Esophagus squamous epithelium (tissue), 5 donors: ENCODE measurements at places on chromosomes 7 and 10.

- DNase-seq = no peak
These were observed 285.3 kb downstream of the NRG3 start for GRCh38 chr10:82160307-82160706.

DNA sequence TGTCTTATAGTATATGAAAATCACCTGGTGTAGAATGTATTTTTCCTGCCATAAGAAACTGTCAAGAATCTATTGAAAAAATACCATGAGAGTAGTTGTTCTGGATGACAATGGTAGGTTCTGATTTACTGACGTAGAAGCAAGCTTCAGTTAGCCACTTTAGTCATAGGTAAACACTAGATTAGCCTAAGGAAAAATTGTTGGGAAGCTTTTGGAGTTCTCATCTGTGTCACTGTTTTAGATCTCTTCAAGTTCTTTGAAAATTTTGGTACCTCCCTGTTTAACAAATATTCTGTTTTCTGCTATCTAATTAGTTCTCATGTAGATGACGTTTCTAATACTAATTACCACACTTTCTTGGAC is 131.8 kb downstream of the ADK start:
- no peak for DNase-seq

DNA sequence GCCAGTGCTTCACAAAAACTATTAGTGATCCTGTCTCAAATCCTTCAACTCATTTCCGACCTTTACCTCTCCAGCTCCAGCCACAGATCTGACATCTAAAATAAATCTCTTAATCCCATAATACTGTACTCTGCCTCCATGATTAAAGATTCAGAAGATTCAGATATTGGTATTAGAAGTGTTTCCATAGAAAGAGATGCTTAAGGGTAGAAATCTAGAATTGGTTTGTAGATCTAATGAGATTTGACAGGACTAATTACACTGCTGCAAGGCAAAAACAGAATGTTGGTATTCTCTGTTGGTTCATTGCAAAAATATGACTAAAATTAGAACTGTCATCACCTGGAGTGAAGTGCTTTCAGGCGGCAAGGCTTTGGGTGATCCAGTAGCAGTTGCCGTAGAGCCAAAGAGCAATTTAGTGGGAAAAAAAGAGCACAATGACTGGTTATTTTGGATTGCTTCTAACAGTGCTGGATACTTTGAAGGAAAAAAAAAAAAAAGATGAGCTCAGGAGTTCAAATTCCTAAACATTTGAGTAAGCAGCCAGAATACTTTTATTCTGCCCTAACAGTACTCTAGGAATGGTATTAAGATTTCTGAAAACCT is 940.1 kb upstream of the SORCS1 start:
- DNase-seq = no peak

DNA sequence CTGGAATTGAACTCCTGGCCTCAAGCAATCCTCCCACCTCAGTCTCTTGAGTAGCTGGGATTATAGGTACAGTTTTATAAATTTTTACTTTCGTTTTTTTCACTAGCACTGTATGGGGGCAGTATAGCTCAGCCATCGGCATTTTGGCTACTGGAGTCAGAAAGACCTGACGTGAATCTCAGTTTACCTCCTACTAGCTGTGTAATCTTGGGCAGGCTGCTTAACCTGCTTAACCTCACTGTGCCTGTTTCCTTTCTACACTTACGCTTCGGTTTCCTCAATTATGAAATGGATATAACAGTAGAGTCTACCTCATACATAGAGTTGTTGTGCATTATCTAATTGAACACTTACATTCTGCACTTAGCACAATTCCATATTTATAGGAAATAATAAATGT is 16.7 kb downstream of the STN1 start:
- DNase-seq = no peak

DNA sequence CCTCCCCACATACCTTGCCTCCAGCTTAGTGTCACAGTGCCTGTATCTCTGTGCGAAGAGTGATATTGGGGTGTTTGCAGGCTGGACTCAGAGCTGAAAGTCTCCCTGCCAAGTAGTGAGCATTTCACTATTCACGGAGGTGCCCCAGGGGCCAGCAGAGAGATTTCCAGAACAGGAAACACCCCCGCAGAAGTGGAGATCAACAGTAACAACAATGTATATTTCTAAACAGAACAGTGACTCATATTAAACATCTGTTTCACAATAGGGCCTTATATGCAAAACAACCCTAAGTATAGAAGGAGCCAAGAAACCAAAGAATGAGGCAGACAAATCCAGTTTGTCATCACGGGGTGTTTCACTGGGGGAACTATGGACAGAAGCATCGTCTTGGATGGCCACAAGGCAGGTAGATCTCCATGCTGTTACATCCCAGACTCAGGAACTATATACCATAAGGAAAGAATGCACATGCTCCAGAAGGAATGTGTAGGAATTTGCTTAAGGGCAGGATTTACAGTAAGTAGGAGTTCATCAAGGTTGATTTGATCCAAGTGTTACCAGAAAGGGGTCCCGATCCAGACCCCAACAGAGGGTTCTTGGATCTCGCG is 29.3 kb upstream of the CCL24 start:
- no peak for DNase-seq

- DNase-seq = no peak
These were observed 1.4 kb downstream of the PHYHIPL start for GRCh38 chr10:59177836-59178235.

GRCh38 chr7:37284805-37285231 is 163.8 kb downstream of the ELMO1 start:
- no peak for DNase-seq

DNA sequence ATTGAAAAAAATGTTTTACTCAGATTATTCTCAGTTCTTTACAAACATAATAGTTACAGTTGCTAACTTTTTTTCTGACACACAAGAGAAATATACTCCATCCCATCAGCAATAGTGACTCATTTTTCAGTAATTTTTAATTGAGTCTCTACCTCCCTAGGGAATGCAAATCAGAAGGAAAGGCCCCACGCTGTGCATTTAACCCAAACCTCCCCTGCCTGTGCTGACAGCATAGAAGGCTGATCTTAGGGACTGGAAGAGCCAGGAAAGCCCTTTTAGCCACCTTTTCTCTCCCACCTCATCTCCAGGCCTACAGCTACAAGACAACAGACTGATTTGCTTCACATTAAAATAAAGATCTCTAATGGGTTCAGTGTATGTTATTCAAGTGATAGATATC is 24.7 kb upstream of the PIK3CG start:
- DNase-seq = no peak

DNA sequence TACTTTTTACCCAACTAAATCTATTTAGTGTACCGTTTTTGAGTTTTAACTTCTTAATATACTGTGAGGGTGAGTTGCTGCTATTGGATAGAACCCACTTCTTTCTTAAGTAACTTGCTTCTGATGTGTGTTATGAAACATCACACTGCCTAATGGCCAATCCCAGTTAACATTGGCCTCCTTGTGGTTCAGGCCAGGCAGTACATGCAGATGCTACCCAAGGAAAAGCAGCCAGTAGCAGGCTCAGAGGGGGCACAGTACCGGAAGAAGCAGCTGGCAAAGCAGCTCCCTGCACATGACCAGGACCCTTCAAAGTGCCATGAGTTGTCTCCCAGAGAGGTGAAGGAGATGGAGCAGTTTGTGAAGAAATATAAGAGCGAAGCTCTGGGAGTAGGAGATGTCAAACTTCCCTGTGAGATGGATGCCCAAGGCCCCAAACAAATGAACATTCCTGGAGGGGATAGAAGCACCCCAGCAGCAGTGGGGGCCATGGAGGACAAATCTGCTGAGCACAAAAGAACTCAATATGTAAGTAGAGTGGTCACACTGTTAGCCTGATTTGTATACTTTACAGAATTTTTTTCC is 39.7 kb downstream of the TES start:
- no peak for DNase-seq

GRCh38 chr7:1525409-1525808 is 5.1 kb upstream of the MAFK start:
- no peak for DNase-seq

DNA sequence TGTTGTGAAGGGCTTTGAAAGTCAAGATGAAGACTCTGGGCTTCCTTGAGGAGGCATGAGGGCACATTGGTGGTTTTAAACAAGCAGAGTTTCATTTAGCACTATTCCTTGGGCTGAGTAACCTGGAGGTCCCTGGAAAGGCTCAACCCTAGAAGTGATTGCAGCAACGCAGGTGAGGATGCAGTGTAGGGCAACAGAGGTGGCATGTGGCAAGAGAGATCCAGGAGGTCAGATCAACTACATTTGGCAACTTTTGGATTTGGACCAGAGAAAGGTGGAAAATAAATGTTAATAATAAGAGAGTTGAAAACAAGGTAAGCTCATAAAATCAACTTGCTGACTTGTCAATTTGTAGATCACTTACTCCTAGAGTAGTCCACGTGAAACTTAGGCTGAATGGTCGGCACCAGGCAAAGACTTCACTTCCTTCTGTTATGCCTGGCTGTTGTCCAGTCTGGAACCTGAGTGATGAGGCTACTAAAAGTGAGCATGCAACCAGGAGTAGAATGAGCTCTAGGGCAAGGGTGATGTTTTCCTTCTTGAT is 414.6 kb upstream of the ZMIZ1 start:
- DNase-seq = no peak

DNA sequence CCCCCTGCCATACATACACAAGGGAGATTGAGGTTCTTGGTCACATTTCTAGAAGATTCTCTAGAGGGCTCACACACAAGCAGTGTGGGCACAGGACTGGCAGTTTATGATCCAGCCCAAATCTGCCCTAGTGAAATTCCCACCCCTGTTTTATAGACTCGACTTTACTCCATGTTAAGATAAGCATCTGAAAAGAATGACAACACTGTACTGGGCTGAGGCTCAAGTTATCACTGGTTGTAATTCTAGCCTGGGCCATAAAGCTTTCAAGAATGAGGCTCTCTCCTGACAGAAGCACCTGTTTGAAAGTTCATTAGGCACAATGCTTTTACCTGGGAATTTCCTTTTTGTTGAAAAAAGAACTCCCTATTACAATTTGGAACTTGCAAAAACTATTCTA is 195.6 kb upstream of the GLI3 start:
- no peak for DNase-seq

GRCh38 chr7:102890292-102890970 is 22.4 kb upstream of the LRRC17 start:
- DNase-seq = no peak

DNA sequence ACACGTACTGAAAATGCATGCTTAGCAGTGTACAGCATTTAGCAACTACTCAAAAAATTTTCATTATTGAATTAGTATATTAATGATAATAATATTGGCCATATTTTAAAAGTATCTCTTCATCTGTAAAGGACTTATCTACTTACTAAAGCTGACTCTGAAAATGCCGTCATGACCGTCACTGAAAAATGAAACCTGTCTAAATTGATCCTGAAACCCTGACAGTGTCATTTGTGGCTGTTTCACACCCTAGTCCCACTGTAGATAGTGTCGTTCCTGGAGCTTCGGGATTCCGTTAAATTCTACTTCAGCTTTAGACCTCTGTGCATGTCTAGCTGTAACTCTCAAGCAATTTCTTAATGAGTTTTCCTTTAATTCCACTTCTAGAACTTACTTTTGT is 35.8 kb upstream of the EZH2 start:
- DNase-seq = no peak

- no peak for DNase-seq
These were observed 78.2 kb downstream of the CCSER2 start for GRCh38 chr10:84406561-84406960.

- DNase-seq = no peak
These were observed 5.0 kb upstream of the TRUB1 start for GRCh38 chr10:114932945-114933344.

DNA sequence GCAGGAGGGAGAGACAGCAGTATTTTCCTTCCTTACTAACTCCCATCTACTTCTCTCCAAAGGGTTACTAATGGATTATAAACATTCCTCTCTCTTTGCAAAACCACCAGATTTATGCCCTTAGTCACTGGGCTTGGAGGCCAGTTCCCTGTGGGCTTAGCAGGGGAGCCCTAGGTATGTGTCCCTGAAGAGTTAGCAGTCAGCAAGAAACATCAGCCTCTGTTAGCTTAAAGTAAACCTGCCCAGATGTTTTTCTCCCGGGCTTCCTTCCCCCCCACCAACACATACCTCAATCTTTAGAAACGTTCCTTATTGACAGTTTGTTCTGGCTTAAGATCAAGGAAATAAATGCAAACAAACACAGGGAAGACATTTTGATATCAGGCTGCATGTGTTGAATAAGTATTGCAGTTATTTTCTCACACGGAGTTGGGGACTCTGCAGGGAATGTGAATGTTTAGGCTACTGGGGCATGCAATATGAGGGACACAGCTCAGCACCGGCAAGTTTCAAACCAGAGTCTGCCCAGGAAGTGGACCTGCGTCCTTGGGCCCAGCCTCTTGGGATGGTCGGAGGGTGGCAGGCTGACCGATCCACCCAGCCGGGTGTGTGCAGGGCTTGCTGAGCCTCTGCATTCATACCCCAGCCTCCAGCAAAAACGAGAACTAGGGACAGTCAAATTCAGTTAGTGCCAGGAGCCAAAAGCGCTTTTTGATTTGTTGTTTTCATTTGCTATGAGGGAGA is 252.0 kb upstream of the GRB10 start:
- DNase-seq = no peak

GRCh38 chr7:65422670-65423069 is 49.0 kb downstream of the ZNF92 start:
- no peak for DNase-seq

DNA sequence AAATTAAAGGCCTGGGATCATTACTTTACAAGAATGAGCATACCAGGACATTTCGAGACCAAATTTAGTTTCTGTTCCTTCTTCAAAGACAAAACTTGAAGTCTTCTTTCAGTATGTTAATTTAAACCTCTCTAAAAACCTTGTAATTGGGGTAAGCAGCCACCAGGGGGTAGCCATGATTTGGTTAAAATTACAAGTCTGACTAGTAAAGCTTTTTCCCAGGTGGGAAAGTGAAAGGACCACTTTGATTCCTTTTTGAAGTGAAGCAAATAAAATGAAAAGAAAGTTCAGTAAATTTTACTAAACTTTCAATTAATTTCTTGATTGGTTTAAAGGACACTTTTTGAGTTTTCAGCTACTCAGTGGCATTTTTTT is 294.3 kb downstream of the BBS9 start:
- no peak for DNase-seq

- DNase-seq = no peak
These were observed 174.9 kb downstream of the GRID1 start for GRCh38 chr10:86191686-86192085.

DNA sequence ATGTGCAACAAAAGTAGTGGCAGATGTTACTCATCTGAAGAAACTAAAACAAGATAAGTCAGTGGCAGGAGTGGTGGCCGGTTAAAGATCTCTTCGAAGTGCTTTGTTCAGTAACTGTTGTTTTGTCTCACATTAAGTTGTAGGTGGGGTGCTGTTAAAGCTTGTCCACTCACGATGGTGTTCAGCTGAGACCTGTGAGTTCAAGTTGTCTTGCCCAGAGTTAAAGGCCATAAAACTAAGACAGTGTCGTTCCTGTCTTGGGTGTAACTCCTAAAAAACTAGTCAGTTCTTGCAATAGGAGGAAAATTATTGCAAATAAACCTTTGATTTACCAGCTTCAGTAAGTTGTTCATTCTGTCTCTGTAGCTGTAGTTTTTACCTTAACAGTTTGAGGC is 857 bp upstream of the FOXP2 start:
- no peak for DNase-seq
